ENCODE measurements at places on chromosomes 5 and 9. TPM values are rescaled to one million over a fixed set of nuclear protein-coding genes. Genes with fewer than 3 reads are reported as not detected.

- H3K27ac ChIP-seq: peak overlapping the region; percentile 99
- no peaks in the 10 kb centered on the region for H3K36me3 ChIP-seq
- no peak overlapping the region for H3K4me3 ChIP-seq
- no peaks in the 10 kb centered on the region for H3K27me3 ChIP-seq
- DNase-seq: no peak
- H3K4me1 ChIP-seq: peaks cover 42% of the 10 kb centered on the region
Measured at GRCh38 chr9:35656831-35657545, 831 bp downstream of the RMRP start.

DNA sequence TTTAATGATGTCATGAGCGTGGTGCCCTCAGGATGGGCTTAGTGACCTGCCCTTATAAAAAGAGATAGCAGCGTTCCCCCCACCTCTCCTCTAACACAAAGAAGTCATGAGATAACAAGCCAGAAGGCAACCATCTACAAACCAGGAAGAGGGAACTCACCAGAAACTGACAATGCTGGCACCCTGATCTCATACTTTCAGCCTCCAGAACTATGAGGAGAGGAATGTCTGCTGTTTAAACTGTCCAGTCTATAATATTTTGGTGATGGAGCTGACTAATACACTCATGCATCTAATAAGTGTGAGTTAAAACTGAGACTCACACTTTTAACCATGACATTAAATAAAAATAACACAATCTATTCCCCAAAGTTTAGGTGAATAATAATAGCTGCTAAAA lies 156.1 kb upstream of the SPEF2 start:
- H3K4me3 ChIP-seq: no peak overlapping the region
- no peak overlapping the region for H3K27ac ChIP-seq
- no peaks in the 10 kb centered on the region for H3K36me3 ChIP-seq

Gene PPP3R2
- total RNA-seq: not detected

- no peaks in the 10 kb centered on the region for H3K27me3 ChIP-seq
- H3K36me3 ChIP-seq: no peaks in the 10 kb centered on the region
- no peaks in the 10 kb centered on the region for H3K4me1 ChIP-seq
- H3K27ac ChIP-seq: no peak overlapping the region
Measured at GRCh38 chr5:124210111-124210910, 536.1 kb downstream of the ZNF608 start.

DNA sequence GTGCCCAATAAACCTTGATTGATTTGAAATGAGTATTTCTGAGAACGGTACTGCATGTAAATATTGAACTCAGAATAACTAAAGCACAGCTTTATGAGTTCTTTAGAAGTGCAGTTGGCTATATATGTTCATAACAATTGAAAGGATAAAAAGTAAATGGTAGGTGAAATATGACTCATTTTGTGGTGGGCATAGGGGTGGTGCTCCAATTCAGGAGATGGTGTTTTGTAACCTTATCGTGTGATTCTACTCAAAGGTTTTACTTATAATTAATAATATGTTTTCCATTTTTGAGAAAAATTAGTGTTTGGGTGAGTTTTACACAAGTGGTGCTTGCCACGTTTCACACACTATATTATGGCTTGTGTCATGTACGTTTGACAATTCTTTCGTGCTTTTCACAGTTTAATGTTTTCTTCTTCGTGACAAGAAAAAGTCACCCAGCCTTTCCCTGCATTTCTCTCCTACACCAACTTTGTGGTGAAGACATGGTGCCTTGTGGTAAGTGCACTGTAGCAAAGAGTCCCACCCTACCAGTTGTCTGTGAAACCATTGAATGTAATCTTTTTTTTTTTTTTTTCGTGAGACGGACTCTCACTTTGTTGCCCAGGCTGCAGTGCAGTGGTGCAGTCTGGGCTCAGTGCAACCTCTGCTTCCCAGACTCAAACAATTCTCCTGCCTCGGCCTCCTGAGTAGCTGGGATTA lies 492.5 kb upstream of the SGCD start:
- no peak overlapping the region for H3K27ac ChIP-seq
- H3K36me3 ChIP-seq: no peaks in the 10 kb centered on the region
- H3K27me3 ChIP-seq: no peaks in the 10 kb centered on the region
- no peak overlapping the region for H3K4me3 ChIP-seq

- H3K27ac ChIP-seq: no peak overlapping the region
- peaks cover 20% of the 10 kb centered on the region for H3K4me1 ChIP-seq
- no peak for DNase-seq
- no peak overlapping the region for H3K4me3 ChIP-seq
Measured at GRCh38 chr5:118984602-118985001, 3.7 kb downstream of the DTWD2 start.

- no peaks in the 10 kb centered on the region for H3K36me3 ChIP-seq
- no peak overlapping the region for H3K27ac ChIP-seq
- DNase-seq: no peak
Measured at GRCh38 chr5:52356311-52356918, 431.3 kb upstream of the ITGA1 start.

Gene LECT2
- total RNA-seq: not detected

Gene HTR4
- total RNA-seq: not detected

DNA sequence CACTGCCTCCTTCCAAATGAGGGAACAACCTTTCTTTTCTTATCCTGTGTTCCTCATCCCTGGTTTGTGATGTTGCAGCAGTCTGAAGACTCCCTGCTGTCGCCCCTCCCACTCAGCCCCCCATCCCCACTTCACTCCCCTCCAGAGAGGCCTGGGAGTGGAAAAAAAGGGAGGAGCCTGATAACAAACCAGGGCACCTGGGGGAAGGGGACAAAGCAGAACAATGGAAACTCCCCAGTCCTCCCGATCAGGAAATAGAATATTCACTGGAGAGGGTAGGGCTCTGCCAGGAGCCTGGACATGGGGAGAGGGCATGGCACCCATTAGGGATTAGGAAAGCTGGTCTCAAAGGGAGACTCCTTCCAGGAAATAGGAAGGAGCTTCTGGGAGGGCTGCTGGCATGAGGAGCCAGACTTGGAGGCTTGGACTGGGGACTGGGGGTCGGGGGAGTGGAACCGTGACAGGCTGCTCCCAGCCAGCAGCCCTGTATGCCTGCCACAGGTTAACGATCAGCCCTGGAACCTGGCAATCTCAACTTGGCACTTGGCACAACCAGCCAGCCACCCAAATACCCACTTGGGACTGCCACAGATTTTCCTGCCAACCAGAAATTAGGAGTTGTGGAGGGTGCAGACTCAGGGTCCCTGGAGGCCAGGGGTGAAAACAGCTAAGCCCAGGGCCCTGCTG lies 20.0 kb downstream of the PCDH1 start:
- H3K27me3 ChIP-seq: no peaks in the 10 kb centered on the region
- peaks cover 17% of the 10 kb centered on the region for H3K4me1 ChIP-seq
- H3K36me3 ChIP-seq: no peaks in the 10 kb centered on the region

Gene C7
- 392 TPM for total RNA-seq

DNA sequence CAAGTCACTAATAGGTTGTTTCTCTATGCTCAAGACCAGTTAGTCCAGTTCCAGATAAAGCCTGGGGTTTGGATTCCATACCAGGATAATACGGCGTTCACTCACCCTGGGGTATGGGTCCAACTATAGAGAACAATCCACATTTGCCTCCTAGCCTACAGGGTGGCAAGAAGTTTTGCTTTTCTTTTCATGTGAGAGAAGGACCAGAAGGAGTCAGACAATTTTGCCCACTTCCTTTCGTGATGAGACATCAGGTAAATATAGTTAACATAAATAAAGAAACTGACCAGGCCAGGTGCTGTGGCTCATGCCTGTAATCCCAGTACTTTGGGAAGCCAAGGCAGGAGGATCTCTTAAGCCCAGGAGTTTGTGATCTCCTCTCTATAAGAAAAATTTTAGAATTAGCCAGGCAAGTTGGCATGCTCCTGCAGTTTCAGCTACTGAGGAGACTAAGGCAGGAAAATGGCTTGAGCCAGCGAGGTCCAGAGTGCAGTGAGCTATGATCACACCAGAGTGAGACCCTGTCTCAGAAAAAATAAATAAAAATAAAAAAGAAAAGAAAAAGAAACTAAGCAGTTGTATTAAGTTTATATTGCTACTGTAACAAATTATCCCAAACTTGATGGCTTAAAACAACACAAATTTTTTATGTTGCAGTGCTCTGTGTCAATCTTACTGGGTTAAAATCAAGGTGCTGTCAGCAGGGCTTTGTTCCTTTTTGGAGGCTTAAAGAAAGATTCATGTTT lies 7.5 kb upstream of the REEP5 start:
- H3K4me3 ChIP-seq: no peak overlapping the region
- no peaks in the 10 kb centered on the region for H3K4me1 ChIP-seq
- H3K27ac ChIP-seq: no peak overlapping the region

DNA sequence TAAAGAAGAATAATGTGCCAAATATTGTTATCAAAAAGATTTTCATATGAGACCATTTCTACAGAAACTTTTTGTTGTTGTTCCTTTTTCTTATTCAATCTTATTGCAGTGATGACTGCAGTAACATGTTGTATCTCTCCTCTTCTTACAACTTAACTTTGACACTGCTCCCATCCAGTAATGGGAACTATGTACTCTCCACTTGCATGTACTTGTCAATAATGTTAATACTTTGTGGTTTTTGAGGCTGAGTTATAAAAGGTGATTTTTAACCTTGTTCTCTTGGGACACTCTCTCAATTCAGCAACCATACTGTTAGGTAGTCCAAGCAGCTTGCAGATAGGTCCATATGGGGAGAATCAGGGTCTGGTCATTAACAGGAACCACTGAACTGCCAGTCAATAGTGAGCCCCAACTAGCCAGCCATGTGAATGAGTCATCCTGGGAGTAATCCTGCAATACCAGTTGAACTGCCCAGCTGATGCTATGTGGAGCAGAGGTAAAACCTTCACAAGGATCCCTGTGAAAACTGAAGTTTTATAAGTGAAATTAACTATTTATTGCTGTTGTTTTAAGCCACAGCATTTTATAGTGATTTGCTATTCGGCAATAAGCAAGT lies 199.6 kb upstream of the DAB2 start:
- DNase-seq: peak; percentile 74
- no peaks in the 10 kb centered on the region for H3K27me3 ChIP-seq
- H3K36me3 ChIP-seq: no peaks in the 10 kb centered on the region
- no peak overlapping the region for H3K4me3 ChIP-seq
- peaks cover 21% of the 10 kb centered on the region for H3K4me1 ChIP-seq

- H3K36me3 ChIP-seq: no peaks in the 10 kb centered on the region
- no peak for DNase-seq
- H3K27ac ChIP-seq: no peak overlapping the region
- no peak overlapping the region for H3K4me3 ChIP-seq
- H3K4me1 ChIP-seq: no peaks in the 10 kb centered on the region
Measured at GRCh38 chr5:59786334-59786805, 107.2 kb downstream of the PDE4D start.
